Right kidney (tissue), 9 donors: ENCODE measurements at places on chromosomes 7 and 10.

GRCh38 chr10:78210548-78210947, 176.9 kb downstream of the RPS24 start:
- no peak for DNase-seq

- DNase-seq = peak; percentile 51
Measured at GRCh38 chr10:5466451-5467206, 32.7 kb downstream of the CALML5 start.

- DNase-seq = peak; percentile 92
Measured at GRCh38 chr10:135601-136464, 578 bp downstream of the ZMYND11 start.

GRCh38 chr7:130995252-130996081, 261.5 kb upstream of the KLF14 start:
- no peak for DNase-seq

GRCh38 chr10:72542396-72542815, 83.5 kb downstream of the MICU1 start:
- no peak for DNase-seq

DNA sequence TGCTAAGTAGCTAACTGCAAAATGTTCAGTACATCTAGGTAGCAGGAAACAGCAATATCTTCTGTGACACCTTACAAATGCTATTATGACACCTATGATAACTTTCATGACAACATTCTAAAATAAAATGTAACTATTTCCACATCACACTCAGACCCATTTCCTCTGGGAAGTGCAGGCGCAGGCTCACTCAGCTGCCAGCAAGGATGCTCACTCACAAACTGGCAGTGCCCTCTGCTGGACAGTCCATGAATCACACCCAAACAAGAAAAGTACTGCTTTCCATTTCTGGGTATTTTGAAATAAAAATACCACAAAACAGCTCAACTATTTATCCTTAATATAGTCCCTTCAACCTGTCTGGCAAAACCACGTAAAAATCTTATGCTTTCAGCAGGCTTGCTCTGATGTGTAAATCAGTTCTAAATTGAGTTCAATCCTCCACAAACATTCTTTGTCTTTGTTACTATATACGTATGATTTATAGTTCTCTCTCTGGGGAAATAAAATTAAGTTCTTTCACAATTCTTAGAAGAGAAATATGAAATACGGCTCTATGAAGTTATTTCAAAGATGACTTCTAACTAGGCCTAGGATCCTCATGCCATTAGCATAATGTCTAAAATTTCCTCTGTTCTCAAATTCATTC, 176.6 kb downstream of the PARD3 start:
- DNase-seq = peak; percentile 71

GRCh38 chr10:103493362-103493915, at the start of gene NEURL1:
TSS of gene NEURL1 (plus strand) at chr10:103493705. CDS start at chr10:103494388, 683 bp downstream.
- DNase-seq = peak; percentile 64

DNA sequence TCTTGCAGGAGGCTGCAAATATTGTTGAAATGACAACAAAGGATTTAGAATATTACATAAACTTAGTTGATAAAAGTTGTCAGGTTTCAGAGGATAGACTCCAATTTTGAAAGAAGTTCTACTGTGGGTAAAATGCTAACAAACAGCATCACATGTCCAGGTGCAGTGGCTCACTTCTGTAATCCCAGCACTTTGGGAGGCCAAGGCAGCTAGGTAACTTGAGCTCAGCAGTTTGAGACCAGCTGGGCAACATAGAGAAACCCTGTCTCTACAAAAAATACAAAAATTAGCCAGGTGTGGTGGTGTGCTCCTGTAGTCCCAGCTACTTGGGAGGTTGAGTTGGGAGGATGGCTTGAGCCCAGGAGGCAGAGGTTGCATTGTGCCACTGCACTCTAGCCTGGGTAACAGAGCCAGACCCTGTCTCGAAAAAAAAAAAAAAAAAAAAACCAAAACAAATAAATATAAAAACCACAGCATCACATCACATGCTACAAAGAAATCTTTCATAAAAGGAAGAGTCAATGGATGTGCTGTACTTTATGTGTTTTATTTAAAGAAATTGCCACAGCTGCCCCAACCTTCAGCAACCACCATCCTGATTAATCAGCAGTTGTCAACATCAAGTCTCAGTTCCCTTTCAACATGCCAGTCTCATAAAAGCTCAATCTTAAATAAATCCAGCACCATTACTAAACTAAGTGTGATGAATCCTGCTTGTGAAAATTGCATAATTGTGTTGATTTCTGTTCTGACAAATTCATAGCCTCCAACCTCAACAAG, 83.2 kb upstream of the MBL2 start:
- DNase-seq = no peak

GRCh38 chr10:98748298-98748697, 301.6 kb upstream of the HPS1 start:
- DNase-seq = no peak

- DNase-seq = no peak
Measured at GRCh38 chr10:96421995-96422394, 63.2 kb upstream of the OPALIN start.

- no peak for DNase-seq
Measured at GRCh38 chr10:26517141-26517867, 79.2 kb downstream of the APBB1IP start.

DNA sequence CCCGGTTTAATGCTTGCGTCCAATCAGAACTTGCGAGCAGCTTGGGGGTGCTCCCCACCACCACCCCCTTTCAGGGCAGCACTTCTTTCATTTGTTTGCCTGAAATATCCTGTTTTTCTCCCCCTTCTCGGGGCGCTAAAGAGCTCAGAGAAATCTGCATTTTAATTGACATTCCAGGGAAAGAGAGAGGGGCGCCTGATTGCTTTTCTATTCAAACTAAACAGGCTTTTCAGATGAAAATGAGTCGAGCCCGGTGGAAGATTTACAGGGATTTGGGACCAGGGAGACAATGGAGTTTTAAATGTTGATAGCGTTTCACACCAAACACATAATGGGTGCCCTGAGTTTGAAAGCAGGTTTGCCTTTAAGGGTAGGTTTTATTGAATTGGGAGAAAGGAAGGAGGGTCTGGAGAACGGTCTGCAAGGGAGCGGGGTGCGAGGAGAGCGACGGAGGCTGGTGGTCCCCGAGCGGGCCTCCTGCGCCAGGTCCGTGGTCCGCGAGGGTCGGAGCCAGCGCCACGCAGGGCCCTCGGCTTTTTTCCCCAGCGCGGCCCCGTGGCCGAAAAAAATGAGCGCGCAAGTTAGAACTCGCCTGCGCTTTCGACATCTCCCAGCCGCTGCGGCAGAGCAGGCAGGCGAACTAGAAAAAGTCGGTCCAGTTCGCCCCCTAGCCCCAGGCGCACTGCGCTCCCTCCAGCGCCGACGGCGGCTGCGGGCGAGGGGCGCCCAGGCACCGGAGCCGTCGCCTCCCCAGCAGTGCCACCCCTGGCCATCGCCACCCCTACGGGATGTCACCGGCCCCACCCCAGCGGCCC, 1.3 kb downstream of the FGFR2 start:
- DNase-seq = peak; percentile 83

DNA sequence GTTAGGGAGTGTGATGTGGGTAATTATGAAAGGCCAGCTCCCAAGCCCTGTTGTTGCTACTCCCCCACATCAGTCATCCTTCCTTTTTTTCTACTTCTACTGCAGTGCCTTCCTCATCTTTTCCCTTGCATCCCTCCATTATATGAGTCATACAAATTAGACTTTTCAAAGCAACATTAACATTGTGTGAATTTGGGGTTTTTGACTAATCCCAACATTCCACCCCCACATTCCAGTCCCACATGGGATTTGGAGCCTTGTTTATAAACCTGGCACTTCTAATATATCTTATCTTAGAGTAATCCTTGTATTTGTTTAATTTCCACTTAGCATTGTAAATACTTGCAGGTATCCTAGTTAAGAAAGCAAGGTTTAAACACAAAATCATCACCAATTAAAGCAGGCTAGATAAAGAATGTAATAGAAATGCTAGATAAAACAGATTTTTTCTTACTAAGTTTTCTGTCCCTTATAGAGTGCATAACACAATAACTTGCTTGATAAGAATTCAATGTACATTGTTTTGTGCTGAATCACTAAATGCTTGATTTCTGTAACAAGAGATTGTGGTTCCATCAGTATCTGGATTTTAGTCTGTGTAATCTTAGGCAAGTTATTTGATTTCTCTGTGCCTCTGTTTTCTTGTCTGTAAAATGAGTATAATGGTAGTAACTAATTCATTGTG, 165.8 kb downstream of the CFTR start:
- no peak for DNase-seq

GRCh38 chr7:29847916-29848315, 41.6 kb downstream of the WIPF3 start:
- no peak for DNase-seq

DNA sequence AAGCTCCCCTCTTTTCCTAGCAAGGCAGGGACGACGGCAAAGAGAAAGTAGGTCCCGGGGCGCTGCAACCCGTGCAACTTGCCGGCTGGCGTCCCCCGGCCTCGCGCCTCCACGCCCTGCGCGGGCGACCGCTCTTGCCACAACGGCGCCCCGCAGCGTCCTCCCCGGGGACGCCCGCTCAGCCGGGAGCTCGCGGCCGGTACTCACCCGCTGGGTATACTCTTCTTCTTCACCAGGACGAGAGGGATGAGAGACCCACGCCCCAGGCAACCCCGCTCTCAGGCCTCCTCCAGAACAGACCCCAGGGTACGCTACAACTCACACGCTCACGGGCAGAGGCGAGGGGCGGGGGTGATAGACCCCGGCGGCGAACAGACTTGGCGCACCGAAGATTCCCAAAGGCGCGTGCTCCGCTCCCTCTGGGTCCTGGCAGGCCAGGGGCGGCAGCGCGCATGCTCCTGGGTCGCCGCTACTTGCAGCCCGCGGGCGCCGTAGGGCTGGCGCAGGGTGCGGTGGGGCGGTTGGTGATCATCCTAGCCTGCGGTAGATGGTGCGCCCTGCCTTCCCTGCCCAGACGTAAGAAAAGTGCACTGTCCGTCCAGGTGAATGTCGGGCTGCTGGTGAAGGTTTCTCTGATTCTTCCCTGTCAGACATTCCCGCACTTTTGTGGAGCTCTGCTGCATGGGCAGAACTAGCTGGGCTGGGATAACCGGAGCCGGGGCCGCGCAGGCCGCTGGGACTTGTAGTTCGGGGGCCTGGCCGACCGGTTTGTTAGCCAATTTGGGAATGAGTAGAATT, at the start of gene CC2D2B:
Gene CC2D2B, plus strand, starts transcription at position 520 of the 798 bp plus-strand sequence. CDS start 3,349 bp downstream, outside the sequence.
- peak; percentile 99 for DNase-seq

- DNase-seq = no peak
Measured at GRCh38 chr7:106281127-106281526, 3.7 kb downstream of the NAMPT start.

DNA sequence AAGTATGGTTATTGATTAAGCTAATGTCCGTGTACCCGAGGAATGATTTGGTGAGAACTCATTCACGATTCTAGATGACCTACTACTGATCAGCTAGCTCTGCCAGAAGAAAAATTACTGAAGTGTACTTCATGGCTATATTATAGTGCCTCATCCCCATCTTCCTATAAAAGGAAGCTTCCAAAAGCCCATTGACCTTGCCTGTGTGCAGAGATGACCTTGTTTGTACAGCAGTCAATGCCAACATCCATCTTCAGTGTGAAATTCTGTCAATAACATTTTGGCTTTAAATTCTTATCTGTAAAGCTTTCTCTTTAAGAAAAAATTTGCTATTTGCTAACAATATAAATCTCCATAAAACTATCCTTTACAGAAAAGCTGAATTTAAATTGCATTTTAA, 315.7 kb downstream of the THSD7A start:
- no peak for DNase-seq

- DNase-seq = no peak
Measured at GRCh38 chr7:23338863-23339262, 39.7 kb downstream of the MALSU1 start.

DNA sequence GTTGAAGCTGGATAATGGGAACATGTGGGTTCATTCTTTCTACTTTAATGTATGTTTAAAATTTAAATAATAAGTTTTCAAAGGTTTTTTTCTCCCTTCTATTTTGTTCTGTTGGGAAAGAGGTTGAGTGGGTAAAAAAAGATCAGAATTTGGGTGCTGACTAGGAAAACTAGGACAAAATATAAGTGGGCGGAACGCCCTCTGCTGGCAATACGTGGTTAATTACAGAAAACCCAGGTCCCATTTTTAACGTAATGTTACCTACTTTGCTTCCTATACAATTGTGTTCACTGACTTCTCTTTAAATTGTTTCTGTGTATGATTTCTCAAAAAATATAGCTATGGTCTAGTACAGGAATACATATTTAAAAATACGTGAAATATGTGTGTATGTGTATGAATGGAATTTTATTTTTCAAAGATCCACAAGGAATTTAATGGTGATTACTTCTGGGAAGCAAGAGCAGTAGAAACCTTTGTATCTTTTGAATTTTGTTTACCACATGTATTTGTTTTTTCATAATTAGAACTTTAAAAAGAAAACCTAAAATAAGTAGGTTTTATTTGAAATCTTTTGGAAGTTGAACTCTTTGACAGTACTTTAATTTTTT, 8.7 kb downstream of the ECD start:
- DNase-seq = peak; percentile 22

GRCh38 chr10:21379143-21379542, 146.3 kb downstream of the SKIDA1 start:
- DNase-seq = no peak

- no peak for DNase-seq
Measured at GRCh38 chr10:21280971-21281572, 244.4 kb downstream of the SKIDA1 start.

GRCh38 chr7:157139810-157140510, 1.2 kb downstream of the UBE3C start:
- no peak for DNase-seq

- no peak for DNase-seq
Measured at GRCh38 chr7:138074540-138074939, 1.7 kb upstream of the AKR1D1 start.

DNA sequence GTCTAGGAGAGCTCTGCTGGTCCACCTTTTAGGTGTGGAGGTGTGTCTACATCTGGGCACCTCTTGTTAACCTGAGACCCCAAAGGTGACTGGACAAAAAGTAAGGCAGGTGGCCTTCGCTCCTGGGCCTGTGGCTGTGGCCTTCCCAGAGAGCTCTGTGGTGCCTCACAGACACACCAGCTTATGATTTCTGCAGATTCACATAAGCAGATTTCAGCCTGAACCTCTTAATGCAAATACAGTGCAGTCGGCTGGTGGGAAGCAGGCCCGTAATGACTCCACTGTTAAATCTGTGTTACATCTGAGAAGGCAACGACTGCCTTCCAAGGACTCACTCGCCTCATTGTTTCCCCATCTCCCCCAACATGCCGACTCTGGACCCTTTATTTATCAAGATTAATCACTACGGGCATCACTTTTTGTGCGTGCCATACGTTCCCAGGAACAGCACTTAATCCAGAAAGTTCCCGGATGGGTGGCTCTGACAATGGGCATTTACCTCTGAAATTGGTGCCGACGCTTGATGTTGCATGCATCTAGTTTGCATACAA, 119.8 kb downstream of the EBF3 start:
- no peak for DNase-seq

GRCh38 chr7:41336455-41336952, 366.4 kb downstream of the INHBA start:
- no peak for DNase-seq

DNA sequence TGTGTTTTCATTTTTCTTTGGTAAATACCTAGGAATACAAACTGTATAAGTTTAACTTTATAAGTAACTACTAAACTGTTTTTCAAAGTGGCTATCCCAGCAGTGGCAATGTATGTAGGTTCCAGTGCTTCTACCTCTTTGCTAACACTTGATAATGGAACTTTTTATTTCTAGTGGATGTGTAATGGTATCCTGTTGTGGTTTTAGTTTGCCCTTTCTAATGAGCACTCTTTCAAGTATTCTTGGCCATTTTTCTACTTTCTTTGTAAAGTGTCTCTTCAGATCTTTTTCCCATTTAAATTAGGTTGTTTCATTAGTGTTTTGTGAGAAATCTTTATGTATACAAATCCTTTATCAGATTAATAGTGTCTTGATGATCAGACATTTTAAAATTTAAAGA, 4.6 kb downstream of the KIF20B start:
- DNase-seq = no peak

- DNase-seq = no peak
Measured at GRCh38 chr7:157493017-157493416, 156.2 kb downstream of the DNAJB6 start.
